ENCODE measurements at places on chromosomes 7 and 10.

GRCh38 chr10:115030483-115031200, 62.5 kb upstream of the ATRNL1 start:
- DNase-seq, result no peak

DNA sequence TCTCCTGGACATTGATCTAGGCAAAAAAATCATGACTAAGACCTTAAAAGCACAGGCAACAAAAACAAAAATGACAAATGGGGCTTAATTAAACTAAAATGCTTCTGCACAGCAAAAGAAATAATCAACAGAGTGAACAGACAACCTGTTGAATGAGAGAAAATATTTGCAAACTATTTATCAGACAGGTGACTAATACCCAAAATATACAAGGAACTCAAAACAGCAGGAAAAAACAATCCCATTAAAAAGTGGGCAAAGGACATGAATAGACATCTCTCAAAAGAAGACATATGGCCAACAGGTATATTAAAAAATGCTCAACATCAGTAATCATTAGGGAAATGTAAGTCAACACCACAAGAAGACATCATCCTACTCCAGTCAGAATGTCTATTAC, 166.8 kb downstream of the MTERF1 start:
- no peak for DNase-seq

- no peak for DNase-seq
These were observed 68.8 kb upstream of the MTPN start for GRCh38 chr7:136045992-136046391.

DNA sequence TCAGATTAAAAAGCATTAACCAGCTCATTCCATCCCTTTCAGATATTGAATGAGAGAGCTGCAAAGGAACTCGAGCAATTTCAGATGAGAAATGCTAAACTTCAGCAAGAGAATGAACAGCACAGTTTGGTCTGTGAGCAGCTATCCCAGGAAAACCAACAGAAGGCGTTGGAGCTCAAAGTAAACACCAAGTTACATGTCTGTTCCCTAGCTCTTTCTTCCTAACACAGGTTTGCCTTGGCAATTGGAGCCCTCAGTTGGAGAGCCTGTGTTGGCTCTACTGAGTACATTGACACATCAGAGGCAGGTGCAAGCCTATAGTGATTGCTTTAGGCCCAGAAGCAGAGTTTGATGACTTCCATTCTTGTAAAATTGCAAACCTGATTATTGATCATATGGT, 14.7 kb downstream of the CFAP58 start:
- no peak for DNase-seq

GRCh38 chr7:123844712-123845219, at the start of gene HYAL4:
TSS of gene HYAL4 (plus strand) at chr7:123845169. CDS start at chr7:123868274, 23,105 bp downstream.
- DNase-seq, result no peak

GRCh38 chr10:77974396-77975074, 48.0 kb upstream of the DLG5 start:
- no peak for DNase-seq

DNA sequence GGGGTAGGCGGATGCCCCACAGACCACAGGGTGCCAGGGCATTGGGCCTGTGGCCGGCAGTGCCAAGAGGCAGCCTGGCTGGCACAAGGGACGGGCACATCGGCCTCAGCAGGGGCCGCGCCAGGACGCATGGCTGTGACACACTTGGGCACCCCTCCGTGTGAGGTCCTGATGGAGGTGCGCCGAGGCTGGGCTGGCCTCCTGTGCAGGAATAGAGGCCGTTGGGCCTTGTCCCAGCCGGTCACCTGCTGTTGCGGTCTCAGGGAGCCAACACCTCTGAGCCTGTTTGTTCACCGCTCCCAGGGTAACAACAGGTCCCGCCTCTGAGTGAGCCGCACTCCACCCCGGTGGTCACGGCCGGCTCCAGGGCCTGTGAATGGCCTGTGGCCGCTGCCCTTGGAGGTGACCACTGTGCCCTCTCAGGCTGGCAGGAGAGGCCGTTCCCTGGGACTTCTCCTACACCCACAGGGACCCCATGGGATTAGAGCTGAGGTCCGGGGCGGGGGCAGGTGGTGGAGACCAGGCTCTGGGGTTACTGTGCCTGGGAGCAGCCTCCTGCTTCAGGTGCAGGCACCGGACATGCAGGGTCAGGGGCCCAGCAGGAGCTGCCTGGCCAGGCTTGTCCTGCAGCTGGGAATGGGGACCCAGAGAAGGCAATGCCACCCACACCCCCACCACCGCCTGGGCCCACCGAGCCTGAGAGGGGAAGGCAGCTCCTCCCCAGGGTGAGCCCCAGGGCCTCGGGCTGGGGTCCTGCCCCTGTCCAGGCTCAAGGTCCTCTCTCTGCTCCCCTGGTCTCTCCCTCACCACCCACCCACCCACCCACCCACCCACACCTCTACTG, 12.0 kb downstream of the PWWP2B start:
- DNase-seq, result no peak

GRCh38 chr10:53025172-53025711, 252.7 kb upstream of the MBL2 start:
- no peak for DNase-seq

GRCh38 chr10:46544989-46545791, 11.3 kb downstream of the GPRIN2 start:
- DNase-seq, result peak; percentile 2

GRCh38 chr10:98135222-98135899, 904 bp downstream of the R3HCC1L start:
- no peak for DNase-seq

DNA sequence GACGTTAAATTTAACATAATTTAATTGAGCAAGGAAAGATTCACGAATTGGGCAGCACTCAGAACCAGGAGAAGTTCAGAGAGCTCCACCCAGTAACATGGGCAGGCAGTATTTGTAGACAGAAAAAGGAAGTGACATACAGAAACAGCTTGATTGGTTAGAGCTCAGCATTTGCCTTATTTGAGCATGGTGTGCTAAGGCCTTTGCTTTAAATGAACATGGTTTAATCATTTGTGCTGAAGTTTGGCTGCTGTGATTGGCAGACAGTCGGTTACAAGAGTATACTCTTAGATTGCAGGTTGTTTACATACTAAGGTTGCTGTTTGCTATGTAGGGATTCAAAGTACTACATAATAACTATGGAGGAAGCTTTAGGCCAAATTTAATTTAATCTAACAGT, 199.2 kb downstream of the MALRD1 start:
- no peak for DNase-seq

DNA sequence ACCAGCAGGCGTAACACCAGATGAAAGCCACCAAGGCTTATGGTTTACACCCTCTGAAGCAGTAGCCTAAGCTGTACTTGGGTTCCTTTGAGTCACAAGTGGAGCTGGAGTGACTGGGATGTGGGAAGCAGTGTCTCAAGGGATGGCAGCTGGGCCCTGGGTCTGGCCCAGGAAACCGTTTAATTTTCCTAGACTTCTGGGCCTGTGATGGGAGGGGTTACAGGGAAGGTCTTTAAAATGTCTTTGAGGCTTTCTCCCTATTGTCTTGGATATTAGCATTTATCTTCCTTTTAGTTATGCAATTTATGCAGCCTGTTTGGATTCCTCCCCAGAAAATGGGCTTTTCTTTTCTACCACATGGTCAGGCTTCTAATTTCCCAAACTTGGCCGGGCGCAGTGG, 568.2 kb downstream of the ANKRD7 start:
- no peak for DNase-seq

DNA sequence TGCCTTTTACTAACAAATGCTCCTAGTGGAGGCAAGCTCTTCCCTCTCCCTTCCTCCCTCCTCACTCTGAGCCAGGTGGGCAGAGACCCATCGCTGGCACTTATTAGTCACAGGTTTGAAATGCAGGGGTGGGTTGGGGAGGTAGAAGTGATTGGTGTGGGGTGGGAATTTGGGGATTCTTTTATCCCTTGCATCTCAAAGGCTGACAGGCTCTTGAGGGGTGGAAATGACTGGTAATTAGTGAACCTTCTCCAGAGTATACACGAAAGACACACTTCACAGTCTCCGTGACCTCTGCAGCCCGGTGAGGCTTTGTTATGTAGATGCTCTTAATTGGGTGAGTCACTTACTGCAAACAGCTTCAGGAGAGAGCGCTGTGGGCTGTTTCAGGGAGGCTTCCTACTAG, 13.9 kb upstream of the LRMDA start:
- no peak for DNase-seq

DNA sequence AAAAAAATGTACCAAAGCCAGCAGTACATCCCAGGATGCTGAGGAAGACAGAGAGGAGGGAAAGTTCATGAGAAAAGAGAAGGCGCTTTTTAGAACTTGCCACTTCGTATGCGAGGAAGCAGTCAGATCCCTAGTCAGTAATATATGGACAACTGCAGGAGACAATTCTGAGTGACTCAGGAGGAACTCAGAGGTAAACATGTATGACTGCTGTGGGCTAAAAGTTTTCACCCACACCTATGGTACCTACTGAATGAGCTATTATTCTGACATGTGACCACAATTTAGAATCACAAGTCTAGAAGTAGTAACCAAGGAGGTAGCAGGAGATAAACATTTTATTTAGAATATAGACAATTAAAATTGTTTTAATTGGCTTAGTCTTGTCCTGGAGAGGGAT, 126.5 kb downstream of the ICA1 start:
- no peak for DNase-seq

- no peak for DNase-seq
These were observed 63.1 kb downstream of the IKZF1 start for GRCh38 chr7:50367570-50367969.

All from stimulated activated CD4-positive, alpha-beta T cell treated with anti-CD3 and anti-CD28 coated beads, Interleukin-15, amount 100 ng/mL, for 1 hour (primary cell).